ENCODE measurements at places on chromosomes 12 and 14. TPM values are rescaled to one million over a fixed set of nuclear protein-coding genes. Genes with fewer than 3 reads are reported as not detected.

Gene GALNT6
- 19.1 TPM for total RNA-seq

- DNase-seq = no peak
These were observed 73.6 kb downstream of the RBM19 start for GRCh38 chr12:113892556-113892955.

Gene C12orf75
- 48.0 TPM for total RNA-seq

DNA sequence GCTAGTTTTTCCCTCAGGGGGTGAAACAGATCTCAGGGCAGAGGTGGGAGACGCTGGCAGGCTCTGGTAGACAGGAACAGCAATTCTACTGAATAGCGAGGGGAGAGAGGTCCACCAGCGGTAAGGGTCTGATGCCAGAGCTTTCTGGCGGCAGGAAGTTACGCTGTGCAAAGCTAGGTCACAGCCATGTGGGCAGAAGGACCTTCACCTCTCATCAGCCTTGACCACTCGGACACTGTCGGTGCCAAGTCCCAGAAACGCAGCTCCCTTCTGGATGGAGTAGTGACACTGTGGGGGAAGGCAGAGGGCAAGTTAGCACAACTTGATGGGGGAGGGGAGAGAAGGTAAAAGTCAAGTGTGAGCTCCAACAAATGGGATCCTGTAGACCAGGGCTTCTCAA lies 10.3 kb upstream of the ZNF740 start:
- peak; percentile 44 for DNase-seq

GRCh38 chr14:102826751-102827675 lies 49.8 kb downstream of the TRAF3 start:
- no peak for DNase-seq
